ENCODE measurements at places on chromosomes 12 and 14.
A peak's percentile ranks its signal among the peaks of the same experiment; 100 is the strongest.

GRCh38 chr14:35818346-35819115 lies 7.6 kb upstream of the BRMS1L start:
- no peak for DNase-seq

GRCh38 chr14:25516838-25517237 lies 466.9 kb upstream of the STXBP6 start:
- DNase-seq, result no peak

GRCh38 chr14:34714320-34715126 lies at the start of gene CFL2:
Gene CFL2, minus strand, starts transcription at chr14:34714593. Its CDS starts 53 bp downstream, at chr14:34714540.
- DNase-seq, result peak; percentile 74

DNA sequence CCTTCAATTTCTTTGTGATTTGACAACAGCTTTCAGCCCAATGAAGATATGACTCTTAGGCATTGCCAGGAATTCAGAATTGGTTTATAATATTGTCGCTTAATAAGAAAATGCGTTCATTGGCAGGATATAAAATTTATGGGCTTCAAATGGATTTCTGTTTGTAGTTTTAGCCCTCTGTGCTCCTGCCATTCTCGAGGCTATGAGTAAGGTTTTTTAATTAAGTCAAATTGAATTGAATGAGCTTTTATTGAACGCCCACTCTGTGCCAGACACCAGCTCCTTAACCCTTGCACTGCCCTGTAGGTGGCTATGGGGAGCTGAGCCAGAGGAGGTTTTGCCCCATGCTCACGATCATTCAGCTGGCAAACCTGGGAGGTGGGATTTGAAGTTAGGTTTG lies 115.1 kb downstream of the SLC25A47 start:
- no peak for DNase-seq

DNA sequence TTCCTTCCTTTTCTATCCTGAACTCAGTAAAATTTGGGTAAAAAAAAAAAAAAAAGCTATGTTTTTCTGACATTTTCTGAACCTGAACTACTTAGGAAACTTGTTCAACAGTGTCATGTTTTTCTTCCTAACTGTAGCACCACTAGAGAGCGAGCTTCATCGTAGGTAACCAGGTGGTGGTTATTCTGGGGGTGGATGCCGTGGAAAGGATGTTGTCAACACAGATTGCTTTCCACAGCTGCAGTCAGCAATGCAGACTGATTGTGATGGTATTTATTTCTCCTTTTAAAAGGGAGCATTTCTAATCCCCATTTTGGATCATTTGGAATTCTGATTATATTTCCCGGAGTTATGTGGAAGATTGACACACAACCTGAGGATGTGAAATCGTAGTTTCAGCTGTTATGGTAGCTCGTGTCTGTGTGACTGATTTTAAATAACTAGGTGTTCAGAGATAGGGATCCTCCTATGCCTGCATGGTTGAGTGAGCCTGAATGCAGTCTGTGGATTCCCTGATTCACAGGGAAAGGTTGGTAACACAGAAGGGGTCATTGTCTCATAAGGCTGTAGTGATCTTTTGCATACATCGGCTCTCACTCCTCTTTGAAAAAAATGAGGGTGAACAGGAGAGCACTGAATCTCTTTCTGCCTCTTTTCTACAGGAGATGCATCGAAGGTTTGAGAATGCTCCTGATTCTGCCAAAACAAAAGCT lies 113.2 kb downstream of the ERC1 start:
- peak; percentile 19 for DNase-seq

GRCh38 chr14:22159957-22160356 lies 429.1 kb downstream of the DAD1 start:
- no peak for DNase-seq

DNA sequence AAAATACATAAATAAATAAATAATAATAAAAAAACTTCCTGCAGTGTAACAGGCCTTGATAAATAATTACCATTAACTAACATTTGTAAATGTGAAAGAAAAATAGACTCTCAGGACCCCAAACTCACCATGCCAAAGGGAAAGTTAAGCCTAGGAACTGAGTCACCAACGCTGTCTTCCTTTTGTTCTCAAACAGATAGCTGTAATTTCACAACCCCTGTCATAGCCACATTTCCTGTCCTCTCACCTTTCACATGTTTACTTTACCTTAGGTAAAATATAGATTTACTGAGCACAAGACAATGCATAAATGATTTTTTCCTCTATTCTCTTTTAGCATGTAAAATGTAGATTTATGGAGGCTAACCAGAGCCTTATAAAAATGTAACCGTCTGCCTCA lies 35.9 kb upstream of the CHST11 start:
- DNase-seq, result no peak

GRCh38 chr12:18576104-18576626 lies 161.6 kb downstream of the PLCZ1 start:
- DNase-seq, result no peak

- peak; percentile 8 for DNase-seq
Observed at GRCh38 chr12:109264095-109264942, 44.8 kb downstream of the FOXN4 start.

DNA sequence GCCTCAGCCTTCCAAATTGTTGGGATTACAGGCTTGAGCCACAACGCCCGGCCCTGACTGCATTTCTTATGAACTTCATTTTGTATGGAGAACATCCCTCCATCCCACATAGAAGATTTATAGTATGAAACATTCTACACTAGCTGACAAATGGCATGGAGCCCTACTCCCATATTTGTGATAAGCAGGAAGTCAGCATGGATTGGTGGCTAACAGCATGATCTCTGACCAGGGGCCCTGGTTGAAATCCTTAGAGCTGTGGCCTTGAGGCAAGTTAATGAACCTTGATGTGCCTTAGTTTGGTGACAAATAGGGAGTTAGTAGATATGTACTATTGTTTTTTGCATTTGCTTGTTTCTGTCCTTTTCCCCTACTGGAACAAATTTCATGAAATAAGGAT lies 12.3 kb downstream of the IFI27L1 start:
- no peak for DNase-seq

DNA sequence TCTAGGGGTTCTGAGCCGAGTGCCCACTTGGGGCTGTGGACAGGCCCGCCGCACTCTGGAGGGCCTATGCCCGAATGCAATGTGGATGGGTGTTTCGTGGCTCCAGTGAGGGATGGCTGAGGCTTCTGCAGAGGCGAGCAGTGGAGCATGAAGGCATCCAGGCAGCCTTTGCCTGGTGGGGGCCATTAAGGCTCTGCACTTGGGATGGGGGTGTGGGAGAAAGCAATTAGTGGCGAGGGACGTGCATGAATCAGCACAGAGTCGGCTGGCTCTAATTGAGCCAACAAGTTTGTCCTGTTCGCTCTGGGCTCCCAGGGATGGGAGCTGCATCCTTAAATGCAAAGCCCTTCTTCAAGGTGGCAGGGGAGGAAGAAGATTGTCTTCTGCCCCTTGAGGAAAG lies 346.9 kb upstream of the FKBP4 start:
- DNase-seq, result no peak

Data from activated CD4-positive, alpha-beta T cell treated with anti-CD3 and anti-CD28 coated beads for 4 hours (primary cell).